ENCODE measurements at places on chromosomes 3 and 15.

GRCh38 chr3:174938102-174938501 is 79.0 kb downstream of the NAALADL2 start:
- no peak for DNase-seq

DNA sequence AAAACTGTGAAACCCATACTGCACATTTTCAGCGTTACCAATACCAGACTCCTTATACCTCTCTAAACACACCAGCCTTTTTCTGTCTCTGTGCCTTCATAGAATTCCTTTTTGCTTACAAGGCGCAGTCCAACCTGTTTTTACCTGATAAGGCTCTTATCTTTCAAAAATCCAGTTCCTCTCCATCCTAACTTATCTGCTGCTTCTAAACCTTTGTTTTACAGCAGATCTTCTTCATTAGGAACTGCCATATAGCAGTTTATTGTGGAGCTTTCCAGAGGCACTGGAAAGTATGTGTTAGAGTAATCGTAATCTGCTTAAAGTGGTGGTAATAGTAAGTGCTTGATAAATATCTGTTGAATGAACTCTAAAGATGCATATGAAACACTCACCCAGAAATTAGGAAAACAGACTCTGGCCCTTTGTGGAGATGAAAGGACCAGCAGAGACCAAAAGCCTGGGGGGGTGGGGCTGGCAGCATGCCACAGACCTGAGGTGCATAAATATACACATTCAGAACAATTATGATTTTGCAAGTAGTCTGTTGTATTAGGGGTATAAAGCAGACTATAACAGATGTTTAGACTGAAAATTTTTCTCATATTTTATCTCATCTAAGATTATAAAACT is 29.3 kb downstream of the PPP2R3A start:
- DNase-seq: no peak

GRCh38 chr15:90248789-90249202 is 560 bp upstream of the TTLL13 start:
- no peak for DNase-seq

GRCh38 chr15:84099181-84099580 is 136.4 kb upstream of the GOLGA6L4 start:
- DNase-seq: peak; percentile 57

GRCh38 chr15:20346082-20346805 is 195.4 kb downstream of the GOLGA6L6 start:
- DNase-seq: peak; percentile 7

GRCh38 chr3:110568246-110568645 is 503.4 kb upstream of the NECTIN3 start:
- DNase-seq: no peak

- DNase-seq: peak; percentile 31
Measured at GRCh38 chr3:12194669-12195161, 36.0 kb upstream of the TIMP4 start.

DNA sequence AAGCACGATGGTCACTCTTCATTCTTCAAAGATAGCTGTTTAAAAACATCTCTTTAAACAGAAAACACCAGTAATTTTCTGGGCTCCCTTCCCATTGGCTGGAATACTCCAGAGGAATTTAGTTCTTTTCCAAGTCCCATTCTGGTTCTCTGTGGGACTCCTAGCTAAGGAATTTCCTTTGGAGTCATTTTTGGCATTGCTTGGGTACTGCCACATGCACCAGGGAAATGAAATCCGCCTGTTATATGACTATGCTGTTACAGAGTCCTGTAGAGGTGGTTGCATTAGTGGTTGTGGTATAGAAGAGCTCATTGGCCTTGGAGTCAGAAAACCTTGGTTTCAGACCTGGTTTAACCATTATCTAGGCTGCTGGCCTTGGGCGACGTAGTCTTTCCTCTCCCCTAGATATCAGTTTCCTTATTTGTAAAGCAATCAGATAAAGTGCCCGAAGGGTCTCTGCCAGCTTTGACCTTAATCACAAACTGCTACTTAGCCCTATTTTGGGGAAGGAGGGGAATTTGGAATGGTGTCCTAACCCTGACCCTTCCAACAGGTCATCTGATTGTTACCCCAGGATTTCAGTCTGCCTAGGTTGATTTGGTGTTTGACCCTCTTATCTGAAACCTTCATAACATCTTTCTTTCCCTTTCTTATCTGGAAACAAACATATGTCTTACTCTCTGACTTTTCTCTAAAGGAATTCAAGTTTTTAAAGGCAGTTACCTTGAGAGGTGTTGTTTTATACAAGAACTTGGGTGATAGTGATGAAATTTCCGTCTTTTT is 13.4 kb downstream of the RTP1 start:
- DNase-seq: no peak

GRCh38 chr3:129756871-129757270 is 136.6 kb downstream of the TMCC1 start:
- no peak for DNase-seq

GRCh38 chr15:39582286-39582976 is 1.6 kb downstream of the THBS1 start:
- no peak for DNase-seq

GRCh38 chr15:29535952-29536351 is 266.3 kb upstream of the NSMCE3 start:
- DNase-seq: no peak

DNA sequence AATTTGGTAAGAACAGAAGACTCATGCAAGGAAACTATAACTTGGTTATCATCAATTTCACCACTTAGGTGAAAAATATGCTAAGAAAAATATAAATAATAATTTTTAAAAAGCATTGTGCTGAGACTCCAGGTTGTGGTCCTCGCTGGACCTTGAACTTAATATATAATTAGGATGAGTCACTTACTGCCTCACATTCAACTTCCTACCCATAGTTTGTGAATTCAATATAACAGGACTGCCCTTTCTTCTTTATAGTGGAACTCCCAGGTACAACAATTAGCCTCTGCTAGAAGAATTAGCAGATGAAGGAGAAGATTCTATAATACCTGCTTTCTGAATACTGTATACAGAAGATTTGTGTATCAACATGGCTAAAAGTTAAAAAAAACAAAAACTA is 149.1 kb upstream of the SPRED1 start:
- no peak for DNase-seq

DNA sequence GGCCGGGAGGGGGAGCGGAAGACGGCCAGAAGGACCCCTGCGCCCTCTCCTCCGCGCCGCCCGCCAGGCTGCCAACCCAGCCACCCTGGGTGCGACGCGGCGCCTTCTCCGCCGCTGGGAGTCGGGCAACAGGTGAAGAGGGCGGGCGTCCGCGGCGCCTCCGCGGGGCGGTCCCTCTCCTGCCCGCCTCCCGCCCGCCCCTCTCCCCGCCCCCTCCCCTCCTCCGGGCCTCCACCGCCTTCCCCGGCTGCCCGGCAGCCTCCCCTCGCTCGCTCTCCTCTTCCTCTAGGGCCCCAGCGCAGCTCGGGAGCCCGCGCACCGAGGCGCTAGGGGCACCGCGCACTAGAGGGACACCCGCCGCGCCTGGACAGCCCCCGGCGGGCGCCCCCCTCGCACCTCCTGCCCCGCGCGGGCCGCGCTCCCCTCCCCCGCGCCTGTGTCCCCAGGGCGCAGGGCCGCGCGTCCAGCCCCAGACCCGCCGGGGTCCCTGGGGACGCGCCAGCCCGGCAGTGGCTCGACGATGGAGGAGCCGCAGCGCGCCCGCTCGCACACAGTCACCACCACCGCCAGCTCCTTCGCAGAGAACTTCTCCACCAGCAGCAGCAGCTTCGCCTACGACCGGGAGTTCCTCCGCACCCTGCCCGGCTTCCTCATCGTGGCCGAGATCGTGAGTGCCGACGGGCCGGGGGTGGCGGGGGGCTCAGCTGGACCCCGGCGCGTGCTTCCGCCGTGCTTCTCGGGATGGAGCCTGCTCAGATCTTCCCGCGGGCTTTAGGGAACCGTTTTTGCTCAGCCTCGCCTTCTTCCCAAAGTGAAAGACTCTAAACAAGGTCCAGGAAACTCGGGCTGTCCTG is at the start of gene CMTM8:
CMTM8 (plus strand) TSS at position 228 of the 854 bp plus-strand sequence; CDS start at position 521, 293 bp downstream.
- peak; percentile 57 for DNase-seq

DNA sequence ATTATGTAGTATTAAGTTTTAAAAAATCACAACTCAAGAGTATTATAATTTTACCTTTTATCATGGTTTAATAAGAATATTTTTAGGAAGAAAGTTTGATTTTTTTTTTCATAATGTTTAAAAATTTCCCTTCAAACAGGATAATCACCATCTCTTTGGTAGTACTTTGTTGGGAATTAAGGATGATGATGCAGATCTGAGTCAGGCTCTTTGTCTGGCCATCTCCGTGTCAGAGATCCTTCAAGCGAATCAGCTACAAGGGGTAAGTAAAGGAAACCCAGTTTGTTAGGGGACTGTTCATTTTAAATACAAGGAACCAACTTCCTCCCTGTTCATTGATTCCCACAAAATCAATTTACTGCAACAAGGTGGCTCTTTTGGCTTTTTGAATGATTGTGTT is 36.8 kb upstream of the NIT2 start:
- DNase-seq: no peak

DNA sequence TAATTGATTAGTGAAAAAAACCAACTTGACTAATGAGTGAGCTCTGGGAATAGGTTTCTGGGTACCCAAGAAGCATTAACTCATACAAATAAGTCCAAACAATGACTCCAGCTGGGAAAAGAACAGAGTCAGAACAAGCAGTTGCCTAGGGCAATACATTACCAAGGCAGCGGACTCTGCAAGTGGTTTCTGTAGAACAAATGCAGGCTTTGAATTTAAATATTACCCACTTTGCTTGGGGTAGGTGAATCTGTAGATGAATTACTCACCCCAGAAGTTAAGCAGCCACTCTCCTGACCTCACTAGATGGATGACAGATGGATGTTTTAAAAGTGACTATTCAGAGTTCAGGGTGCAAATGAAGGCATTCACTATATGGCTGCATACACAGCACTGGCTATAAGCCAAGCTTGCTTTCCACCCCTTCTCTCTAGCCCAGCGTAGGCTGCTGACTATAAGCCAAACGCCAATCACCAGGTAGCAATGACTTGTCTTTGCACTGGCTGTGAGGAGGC is 73.1 kb upstream of the BHLHE40 start:
- DNase-seq: no peak

DNA sequence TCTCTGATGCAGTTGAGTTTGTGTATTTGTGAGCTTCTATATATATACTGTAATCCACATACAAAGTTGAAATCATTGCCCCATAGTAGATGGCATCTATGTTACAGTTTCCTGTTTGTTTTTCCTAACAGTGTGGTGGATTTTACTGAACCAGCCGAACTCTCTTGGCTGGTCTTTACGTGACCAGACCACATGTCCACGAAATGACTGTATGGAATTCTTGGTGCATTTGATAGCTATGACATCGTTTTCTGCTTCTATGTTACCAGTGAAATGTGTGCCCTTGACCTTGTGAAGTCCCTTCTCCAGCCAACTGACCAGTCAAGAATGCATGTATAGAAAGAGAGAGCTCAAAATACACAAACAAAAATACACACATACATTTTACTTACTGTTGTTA is 1.8 kb downstream of the KCNMB2 start:
- DNase-seq: no peak

- DNase-seq: no peak
Measured at GRCh38 chr3:81732642-81733041, 28.8 kb downstream of the GBE1 start.

- no peak for DNase-seq
Measured at GRCh38 chr3:170839518-170840100, 30.4 kb downstream of the RPL22L1 start.

GRCh38 chr3:13189639-13190377 is 116.6 kb upstream of the IQSEC1 start:
- peak; percentile 79 for DNase-seq

DNA sequence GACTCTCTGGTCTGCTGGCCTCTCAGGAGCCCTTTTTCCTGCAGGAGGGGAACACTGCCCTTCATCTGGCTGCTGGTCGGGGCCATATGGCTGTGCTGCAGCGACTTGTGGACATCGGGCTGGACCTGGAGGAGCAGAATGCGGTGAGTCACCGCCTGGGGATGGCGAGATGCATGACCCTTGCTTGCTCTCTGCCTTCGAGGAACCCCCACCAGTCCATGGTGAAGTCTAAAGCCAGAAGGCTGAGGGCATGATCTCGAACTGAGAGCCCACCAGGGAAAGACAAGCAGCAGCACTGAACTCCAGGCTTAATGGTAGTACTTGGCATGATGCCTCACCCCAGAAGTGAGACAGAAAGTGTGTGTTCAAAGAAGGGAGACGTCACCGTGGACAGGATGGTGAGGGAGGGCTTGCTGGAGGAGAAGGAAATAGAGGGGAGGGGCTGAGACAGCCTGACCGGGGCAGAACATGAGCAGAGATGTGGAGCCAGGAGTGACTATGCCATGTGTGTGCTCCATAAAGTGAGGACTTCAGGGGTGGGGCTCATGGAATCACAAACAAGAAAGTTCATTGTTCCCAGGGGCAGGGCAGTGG is 19.2 kb downstream of the ANKDD1A start:
- DNase-seq: no peak

DNA sequence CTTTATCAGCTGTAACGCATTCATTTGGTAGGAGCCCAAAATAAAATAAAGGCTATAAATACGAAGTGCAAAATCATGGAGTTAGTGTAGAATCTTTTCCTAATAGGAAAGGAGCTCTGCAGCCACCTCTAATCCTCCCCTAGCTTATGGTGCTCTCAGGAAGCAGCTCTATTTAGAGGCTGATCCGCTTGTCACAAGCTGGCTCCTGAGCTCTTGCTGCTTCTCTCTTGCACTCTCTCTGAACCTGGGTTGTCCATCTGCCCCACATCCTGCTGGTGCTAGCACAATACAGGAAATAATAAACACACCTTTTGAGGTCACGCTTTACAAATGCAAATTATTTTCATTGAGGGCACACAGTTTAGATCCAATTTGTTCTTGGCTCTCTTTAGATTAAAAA is 37.3 kb upstream of the BFSP2 start:
- DNase-seq: no peak

DNA sequence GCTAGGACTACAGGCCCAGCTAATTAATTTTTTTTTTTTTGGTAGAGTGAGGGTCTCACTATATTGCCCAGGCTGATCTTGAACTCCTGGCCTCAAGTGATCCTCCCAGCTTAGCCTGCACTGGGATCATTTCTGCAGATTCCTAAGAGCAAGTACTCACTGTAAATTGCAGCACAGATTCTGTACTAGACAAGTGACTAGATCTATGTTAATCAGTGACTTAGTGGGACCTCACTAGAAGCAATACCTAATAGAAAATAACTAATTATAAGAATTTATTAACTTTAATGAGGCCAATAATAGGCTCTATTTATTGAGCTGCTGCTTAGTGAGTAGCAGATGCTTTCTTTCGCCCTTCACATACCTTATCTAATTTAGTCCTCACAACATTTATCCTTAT is 10.6 kb upstream of the UTS2B start:
- no peak for DNase-seq

- DNase-seq: no peak
Measured at GRCh38 chr3:66409771-66410754, 90.8 kb downstream of the LRIG1 start.

GRCh38 chr15:90873488-90873997 is 5.2 kb downstream of the FURIN start:
- no peak for DNase-seq

DNA sequence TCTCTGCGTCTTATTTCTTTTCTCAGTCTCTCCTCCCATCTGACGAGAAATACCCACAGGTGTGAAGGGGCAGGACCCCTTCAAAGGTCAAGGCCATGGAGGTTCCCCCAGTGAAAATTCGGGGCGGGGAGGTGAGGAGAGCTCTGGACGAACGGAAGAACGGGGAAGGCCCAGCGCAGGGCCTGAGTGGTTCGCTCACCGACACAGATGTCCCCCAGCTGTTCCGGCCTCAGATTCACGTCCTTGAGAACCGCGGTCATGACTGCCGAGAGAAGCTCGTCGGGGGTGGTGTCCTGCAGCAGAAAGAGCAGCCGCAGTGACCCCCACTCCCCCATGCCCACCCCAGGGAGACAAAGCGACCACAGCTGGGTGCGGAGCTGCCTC is 542 bp downstream of the ACAA1 start:
- no peak for DNase-seq

All from CD14-positive monocyte (primary cell).